ENCODE measurements at places on chromosomes 1 and 21.

GRCh38 chr1:115126516-115126915 lies 37.2 kb upstream of the TSPAN2 start:
- no peak for DNase-seq

- DNase-seq, result peak; percentile 58
Measured at GRCh38 chr1:212950243-212951125, at the start of gene VASH2. TSS of gene VASH2 (plus strand) at chr1:212950541. CDS start at chr1:212951543, 1,002 bp downstream.

GRCh38 chr1:244313346-244313745 lies 138.4 kb downstream of the ADSS2 start:
- DNase-seq, result no peak

- peak; percentile 53 for DNase-seq
Measured at GRCh38 chr1:173176246-173176645, 30.9 kb downstream of the TNFSF4 start.

GRCh38 chr1:59900640-59901039 lies 25.9 kb downstream of the CYP2J2 start:
- no peak for DNase-seq

- DNase-seq, result no peak
Measured at GRCh38 chr1:240941701-240942370, 329.9 kb upstream of the GREM2 start.

DNA sequence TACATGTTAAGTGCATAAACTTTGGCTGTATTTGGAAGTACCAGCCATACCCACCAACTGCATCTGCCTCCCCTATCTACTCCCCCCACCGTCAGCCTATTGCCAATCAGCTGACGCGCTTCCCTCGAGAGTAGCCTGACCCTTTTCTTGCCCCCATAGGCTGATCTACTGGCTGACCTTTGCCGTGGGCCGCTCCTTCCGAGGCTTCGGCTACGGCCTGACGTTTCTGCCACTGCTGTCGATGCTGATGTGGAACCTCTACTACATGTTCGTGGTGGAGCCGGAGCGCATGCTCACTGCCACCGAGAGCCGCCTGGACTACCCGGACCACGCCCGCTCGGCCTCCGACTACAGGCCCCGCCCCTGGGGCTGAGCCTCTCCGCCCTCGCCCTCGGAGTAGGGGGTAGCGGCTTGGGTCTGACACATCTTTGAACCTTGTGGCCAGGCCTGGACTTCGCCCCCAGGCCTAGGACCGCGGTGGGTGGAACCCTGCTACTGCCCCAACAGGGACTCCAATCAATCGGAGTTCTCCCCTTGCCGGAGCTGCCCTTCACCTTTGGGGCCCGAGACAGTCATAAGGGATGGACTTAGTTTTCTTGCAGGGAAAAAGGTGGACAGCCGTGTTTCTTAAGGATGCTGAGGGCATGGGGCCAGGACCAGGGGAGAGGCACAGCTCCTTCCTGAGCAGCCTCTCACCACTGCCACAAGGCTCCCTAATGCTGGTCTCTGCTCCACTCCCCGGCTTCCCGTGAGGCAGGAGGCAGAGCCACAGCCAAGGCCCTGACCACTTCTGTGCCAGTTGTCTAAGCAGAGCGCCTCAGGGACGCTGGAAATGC lies 4.0 kb downstream of the GLMP start:
- peak; percentile 28 for DNase-seq

- no peak for DNase-seq
Measured at GRCh38 chr1:154866257-154867063, 3.6 kb downstream of the KCNN3 start.

GRCh38 chr1:161079436-161080110 lies 9.8 kb downstream of the NECTIN4 start:
- no peak for DNase-seq

- no peak for DNase-seq
Measured at GRCh38 chr1:202848191-202848542, 37.4 kb downstream of the PCAT6 start.

GRCh38 chr1:240597153-240597745 lies 14.7 kb downstream of the GREM2 start:
- no peak for DNase-seq

DNA sequence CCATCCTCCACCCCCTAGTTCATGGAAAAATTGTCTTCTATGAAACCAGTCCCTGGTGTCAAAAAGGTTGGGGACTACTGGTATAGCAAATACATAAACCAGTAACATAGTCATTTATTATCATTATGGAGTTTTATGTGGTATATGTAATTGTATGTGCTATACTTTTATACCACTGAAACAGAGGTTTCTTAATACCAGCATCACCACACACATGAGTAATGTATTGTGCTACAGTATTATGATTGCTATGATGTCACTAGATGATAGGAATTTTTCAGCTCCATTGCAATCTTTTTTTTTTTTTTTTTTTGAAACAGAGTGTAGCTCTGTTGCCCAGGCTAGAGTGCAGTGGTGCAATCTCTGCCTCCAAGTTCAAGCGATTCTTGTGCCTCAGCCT lies 5.7 kb upstream of the PAXBP1 start:
- no peak for DNase-seq

DNA sequence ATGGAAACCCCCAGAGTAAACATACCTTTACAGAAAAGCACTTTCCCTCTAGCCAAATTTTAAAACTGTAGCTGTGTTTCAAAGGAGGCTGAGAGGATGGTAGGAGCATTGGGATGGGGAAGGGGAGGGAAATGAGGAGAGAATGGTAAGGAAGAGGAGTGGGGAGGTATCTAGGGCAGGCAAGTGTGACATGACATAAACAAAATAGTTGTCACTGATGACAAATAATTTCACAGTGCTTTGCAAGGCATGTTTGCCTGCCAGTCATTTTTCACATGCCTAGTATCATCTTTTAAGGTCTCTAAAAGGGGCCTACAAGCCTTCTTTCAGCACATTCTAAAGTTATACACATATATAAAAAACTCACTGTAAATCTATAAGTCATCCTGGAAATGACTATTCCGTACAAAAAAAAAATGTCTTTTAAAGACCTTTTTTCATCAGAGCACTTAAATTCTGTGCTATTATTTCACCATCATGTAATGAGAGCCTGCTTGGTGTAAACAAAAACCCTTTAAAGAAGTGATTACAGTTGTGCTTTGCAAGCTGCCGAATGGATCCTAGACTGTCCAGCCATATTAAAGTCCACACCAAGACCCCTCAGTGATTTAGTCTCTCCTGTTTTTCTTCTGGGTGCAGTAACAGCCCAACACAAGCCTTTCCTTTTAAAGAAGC lies 38.4 kb downstream of the HLX start:
- DNase-seq, result no peak

DNA sequence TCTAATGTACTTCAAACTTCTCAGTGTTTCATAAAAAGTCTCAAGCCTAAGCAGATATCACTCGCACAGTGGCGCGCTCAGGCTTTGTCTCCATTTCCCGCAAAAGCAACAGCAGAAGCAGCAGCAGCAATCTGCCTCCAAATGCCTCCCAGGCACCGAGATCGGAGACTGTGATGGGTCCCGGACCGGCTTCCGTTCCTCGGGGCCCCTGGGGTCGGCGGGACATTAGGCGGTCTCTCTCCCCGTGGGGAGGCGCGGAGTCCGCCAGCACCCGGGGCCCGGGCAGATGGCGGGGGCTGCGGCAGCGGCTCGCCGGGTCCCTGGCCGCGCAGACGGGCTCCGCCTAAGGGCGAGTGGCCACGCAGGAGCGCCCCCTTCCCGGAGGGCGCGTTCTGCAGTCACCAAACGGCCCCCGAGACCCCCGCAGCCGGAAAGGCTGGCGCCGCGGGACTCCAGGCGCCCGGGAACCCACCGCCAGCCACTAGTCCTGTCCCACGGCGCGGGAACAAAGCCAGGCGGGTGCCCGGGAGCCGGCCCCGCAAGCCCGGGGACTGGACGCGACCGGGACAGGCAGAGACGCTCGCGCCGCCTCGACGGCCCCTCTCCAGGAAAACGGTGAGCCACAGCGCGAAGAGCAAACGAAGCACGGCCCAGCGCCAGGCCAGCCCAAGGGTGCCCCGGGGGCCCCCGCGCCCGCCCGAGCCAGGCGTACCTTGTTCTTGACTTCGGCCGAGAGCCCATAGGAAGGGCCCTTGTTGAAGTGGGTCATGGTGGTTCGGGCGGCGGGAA lies 590 bp downstream of the CNN3 start:
- DNase-seq, result no peak

DNA sequence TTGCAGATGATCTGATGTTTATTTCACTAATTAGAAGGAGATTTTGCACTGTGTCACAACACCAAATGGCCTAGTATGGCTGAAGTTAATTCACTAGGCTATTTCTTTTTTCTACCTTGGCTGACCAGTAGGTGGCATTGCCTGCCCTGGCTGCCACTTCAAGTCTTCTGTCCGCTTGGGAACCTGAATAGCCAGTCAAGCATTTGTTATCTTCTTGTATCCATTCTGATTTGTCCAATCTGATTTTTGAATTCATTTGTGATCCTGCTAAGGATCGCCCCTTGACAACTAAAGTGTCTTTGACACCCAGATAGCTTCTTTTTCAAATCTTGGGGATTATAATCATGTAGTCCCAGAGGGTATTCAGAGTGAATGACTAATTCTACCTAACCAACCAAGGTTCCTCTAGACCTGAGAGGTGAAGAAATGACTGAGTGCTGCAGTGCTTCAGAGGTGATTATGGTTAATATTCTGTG lies 99.4 kb downstream of the GIPC2 start:
- DNase-seq, result peak; percentile 60

GRCh38 chr1:62685431-62685859 lies 2.7 kb downstream of the DOCK7 start:
- DNase-seq, result no peak

- DNase-seq, result no peak
Measured at GRCh38 chr1:30417001-30417700, 306.2 kb downstream of the MATN1 start.

DNA sequence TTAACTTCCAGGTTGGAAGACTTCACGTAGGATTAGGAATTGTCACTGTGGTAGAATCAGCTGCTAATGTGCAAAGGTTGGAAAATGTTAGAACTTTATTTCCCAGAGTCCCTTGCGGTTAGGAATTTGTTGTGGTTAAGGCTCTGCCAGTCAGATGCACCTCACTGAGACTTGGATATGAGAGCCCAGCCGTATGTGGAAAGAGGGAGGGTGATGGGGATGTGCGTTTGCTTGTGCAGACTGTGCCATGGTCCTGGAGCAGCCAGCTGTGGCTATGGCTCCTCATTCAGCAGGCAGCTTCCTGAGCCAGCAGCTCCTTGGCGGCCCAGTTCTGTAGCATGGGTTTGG lies 12.5 kb downstream of the S100A10 start:
- no peak for DNase-seq

DNA sequence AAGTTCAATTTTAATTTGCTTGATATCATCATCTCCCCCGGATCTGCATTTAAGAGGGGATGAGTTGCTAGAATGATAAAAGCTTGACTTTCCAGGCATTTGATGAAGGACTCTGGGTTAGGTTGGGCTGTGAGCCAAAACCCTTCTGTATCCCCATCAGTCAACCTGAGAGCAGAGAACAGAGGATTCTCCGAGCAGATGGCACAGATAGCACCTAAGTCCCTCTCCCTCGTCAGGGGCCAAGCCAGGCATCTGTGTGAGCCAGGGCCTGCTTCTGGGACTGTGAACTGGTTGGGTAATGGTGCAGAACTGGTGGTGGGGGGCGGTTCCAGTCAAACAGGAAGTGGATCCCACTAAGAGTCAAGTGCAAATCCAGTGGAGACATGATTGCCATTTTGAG lies 205.8 kb downstream of the TNR start:
- DNase-seq, result no peak

DNA sequence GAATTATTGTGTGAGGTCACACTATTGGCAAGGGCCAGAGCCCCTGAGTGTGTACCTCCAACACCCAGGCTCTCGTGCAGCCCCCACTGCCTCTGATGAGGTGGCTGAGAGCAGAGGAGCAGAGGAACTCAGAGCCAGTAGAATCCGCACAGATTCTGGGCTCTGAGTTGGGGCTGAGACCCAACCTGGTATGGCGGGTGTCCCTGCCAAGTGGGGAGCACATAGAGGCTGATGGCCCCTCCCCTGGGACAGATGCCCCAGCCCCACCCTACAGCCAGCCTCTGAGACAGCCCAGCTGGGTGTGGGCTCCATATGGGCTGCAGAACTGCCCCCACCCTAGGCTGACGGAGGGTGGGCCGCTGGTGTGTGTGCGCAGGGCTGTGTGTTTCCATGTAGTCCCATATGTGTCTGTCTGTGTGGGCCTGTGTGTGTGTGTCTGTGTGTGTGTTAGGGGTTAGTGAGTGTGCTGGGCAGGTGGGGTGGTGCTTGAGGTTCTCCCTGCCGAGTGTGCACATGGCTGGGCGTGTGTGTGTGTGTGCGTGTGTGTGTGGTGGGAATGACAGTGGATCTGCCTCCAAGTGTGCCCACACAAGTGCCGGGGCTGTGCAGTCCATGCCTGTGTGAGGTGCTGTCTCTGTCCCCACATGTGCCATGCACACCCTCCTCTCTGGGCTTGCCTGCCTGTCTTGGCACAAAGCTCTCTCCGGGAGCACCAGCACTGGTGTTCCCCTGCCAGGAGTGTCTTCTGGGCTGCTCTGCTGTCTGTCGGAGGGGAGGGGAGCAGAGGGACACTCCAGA lies 24.4 kb downstream of the FOXO6 start:
- DNase-seq, result no peak

DNA sequence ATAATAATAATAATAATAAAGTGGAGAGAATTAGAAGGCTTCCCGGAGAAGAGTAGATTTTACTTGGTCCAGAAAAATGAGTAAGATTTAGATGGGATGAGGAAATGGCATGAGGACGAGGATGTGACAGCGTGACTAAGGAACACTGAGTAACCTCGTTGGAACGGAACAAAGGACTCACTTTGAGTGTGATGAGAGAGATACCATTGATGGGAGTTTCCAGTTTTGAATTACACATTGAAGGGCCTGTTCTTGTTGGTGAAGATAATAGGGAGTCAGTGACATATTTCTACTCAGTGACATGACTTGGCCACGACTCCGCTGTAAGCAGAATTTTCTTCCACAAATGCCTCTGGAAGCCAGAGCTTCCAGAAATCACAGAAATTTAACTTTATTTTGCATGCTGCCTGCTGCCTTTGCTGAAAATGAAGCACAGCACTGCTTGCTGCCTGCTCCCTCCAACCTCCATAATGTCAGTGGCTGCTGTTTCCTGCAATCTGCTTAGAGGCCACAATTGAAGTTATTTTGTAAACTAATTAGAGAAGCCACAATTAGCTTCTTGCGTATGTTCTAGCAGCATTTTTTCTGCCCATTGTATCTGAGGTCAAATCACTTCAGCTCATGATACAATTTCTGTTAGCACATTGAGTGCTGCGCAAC lies 33.7 kb upstream of the FBXO28 start:
- no peak for DNase-seq

- DNase-seq, result no peak
Measured at GRCh38 chr1:60073605-60074278, at the start of gene C1orf87. TSS of gene C1orf87 (minus strand) at chr1:60073770. CDS start at chr1:60072643, 1,127 bp downstream.

DNA sequence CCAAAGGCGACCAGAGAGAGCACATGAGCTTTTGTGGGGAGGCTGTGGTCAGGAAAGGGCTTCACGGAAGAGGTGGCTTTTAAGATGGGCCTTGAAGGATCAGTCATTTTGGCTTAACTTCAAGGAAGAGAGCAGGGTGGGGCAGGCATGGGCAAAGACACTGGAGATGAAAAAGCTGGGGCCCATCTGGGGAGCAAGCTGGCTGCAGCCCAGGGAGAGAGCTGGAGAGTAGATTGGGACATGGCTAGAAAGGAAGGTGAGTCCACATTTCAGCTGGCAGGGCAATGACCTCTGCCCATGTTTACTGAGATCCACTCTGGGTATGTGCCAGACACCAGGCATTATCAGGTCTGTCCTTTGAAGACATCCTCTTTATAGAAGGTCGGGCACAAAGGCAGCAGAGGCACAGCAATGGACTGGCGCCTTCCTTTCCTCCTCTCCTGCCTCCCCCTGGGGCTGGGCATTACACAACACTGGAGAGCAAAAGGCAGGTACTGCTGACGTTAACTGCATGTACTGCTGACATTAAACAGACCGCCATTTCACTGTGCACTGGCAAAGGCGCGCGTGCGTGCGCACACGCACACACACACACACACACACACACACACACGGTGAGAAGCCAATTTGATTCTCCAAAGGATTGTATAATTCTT lies 2.2 kb upstream of the UBXN10 start:
- DNase-seq, result no peak

Measured in fibroblast of skin of left quadriceps (primary cell).